Esophagus squamous epithelium (tissue), 5 donors: ENCODE measurements at places on chromosomes 2 and 18.

DNA sequence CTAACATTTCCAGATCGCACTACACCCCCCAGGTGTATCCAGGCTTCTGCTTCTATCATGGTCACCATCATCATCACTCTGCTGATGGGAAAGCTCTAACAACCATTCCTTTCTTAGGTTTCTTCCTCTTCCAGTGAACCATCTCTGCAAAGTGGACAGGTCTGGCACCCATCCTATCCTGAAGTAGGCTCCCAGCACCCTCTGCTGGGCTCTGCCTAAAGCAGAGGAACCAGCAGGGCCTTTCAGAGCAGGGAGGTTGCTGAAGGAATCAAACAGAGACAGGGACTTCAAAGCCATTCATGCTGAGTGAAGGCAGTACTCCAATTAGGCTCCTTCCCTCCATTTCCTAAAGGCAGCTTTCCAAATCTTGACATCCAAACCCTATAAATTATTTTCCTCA lies 27.2 kb upstream of the SATB2 start:
- no peak for DNase-seq

DNA sequence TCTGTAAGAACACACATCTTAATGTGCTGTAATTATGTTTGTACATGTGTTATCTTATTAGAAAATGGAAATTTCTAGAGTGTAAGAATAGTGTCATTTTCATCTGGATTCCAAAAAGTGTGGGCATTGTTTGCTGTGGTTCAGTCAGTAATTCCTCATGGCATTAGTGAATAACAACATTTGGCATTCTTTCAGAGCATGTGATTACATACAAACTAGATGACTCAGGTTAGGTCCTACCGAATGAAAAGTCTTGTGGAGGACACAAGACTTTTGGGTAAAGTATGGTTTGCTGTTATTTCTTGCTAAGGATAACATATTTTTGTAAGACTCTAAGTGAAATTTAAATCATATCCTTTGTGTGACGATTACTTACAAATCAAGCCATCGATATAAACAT lies 593.1 kb upstream of the NRXN1 start:
- DNase-seq = no peak

GRCh38 chr2:17540813-17541530 lies 476 bp downstream of the VSNL1 start:
- no peak for DNase-seq

DNA sequence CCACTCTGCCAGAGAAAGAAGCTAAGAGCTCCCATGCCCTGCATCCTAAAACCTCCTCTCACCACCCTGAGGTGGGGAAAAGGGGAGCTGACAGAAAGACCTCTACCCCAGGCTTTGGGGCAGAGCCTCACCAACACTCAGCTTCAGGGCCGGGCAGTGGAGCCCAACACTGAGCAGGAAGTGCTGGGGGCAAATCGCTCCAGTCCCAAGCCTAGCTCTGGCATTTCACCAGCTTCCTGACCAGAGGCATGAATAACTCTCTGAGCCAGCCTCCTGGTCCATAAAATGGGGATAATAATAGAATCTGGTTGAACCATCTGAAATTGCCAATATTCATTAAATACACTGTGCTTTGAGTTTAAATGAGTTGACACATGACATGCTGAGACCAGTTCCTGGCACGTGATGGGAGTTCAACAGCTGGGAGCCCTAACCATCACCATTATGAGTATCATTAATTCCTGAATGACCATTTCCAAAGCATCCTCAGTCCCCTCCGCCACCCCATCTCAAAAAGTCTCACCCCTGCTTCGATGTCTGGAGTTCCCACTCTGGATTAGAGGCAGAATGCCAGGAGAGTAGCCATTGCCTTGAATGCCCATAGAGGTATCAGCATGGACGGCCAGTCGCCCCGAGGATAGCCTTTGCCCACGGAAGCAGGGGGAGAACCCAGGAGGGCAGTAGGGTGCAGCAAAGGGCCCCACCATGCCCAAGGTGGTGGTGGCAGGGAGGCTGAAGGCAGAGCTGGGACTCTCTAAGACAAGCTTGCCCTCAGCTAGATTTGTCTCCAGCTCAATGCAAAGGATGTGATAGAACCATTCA lies 153.4 kb downstream of the TNS1 start:
- DNase-seq = no peak

- DNase-seq = no peak
Measured at GRCh38 chr2:66443979-66444861, 9.3 kb downstream of the MEIS1 start.

DNA sequence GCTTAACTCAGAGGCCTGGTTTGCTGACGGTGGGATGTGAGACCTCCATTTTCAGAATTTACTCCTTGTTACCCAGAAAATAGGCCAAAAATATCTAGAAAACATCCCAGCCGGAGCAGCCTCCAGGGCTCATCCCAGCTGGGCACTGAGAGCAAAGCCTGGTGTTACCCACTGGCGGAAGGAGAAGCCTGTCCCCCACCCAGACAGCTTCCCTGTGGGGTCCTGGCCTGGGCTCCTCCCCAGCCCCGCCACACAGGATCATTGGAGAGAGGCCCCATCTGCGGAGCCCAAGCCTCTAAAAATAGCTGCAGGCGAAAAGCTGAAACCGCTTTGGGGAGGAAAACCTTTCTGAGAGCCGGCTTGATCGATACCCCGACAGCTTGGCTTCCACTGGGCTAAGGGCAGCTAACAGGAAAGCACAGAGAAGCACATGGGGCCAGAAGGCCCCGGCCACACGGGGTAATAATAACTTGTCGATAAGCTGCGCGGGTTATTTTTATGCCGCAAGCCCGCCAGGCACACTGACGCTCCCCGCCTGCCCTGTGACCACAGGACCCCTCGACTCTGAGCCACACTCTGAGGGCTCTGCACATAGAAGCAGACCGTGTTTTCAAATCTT lies 26.9 kb upstream of the FAHD2A start:
- DNase-seq = no peak

DNA sequence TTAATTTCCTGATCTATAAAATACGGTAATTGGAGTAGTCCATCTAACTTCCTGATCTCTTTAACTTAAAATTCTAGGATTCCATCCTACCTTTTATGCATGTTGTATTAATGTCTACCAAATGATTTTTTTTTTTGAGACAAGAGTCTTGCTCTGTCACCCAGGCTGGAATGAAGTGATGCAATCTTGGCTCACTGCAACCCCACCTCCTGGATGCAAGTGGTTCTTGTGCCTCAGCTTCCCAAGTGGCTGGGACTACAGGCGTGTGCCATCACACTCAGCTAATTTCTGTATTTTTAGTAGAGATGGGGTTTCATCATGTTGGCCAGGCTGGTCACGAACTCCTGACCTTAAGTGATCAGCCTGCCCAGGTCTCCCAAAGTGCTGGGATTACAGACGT lies 47.8 kb downstream of the CFAP36 start:
- no peak for DNase-seq

GRCh38 chr2:72154386-72154975 lies 6.8 kb upstream of the CYP26B1 start:
- DNase-seq = no peak

- no peak for DNase-seq
Measured at GRCh38 chr18:74252039-74252395, 39.7 kb downstream of the CYB5A start.

- DNase-seq = no peak
Measured at GRCh38 chr2:182763311-182763912, 47.4 kb downstream of the DNAJC10 start.

- DNase-seq = no peak
Measured at GRCh38 chr2:161241894-161242293, 66.3 kb upstream of the PSMD14 start.

- DNase-seq = no peak
Measured at GRCh38 chr18:11884396-11885030, 23.6 kb downstream of the MPPE1 start.

- no peak for DNase-seq
Measured at GRCh38 chr2:33607251-33607721, 8.2 kb upstream of the FAM98A start.

GRCh38 chr2:121748202-121748601 lies 7.2 kb upstream of the TSN start:
- no peak for DNase-seq

GRCh38 chr18:57579934-57580333 lies 6.6 kb downstream of the FECH start:
- DNase-seq = no peak

- no peak for DNase-seq
Measured at GRCh38 chr18:58227361-58227930, 183.4 kb downstream of the NEDD4L start.

GRCh38 chr2:184119989-184120800 lies 478.1 kb upstream of the ZNF804A start:
- DNase-seq = no peak

- DNase-seq = no peak
Measured at GRCh38 chr2:73004889-73005596, 66.5 kb downstream of the SFXN5 start.

- DNase-seq = no peak
Measured at GRCh38 chr2:113132414-113133021, 5.1 kb downstream of the IL1RN start.

DNA sequence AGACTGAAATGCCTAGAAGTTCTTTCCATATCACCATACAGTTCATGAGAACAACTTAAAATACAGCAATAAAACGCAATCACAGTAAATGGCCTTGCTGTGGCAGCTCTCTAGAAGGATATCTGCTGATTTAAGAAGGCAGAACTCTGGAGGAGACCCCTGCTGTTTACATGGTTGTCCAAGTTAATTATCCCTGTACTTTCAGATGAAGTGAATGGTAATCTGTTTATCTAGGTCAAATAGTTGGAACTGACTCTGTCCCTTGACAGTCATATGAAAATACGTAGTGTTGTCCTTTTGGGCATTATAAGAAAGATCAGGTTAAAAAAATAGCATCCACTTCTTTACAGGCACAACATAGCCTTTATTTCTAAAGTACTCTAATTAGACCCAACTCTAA lies 115.6 kb downstream of the COLEC12 start:
- DNase-seq = no peak

DNA sequence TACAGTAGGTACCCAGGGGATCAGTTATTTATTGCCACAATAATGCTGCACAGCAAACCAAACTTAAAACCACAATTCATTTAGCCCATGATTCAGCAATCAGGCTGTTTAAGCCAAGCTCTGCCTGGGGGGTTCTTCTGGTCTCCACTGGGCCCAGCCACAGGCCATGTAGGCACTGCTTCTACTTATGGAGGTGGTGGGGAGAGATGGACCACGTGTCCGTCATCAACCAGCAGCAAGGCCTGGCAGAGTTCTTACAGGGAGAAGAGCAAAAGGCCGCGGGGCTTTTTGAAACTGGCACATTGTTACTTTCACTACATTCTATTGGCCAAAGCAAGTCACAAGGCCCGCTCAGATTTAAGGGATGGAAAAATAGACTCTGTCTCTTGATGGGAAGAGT lies 76.3 kb upstream of the DAPL1 start:
- DNase-seq = no peak

DNA sequence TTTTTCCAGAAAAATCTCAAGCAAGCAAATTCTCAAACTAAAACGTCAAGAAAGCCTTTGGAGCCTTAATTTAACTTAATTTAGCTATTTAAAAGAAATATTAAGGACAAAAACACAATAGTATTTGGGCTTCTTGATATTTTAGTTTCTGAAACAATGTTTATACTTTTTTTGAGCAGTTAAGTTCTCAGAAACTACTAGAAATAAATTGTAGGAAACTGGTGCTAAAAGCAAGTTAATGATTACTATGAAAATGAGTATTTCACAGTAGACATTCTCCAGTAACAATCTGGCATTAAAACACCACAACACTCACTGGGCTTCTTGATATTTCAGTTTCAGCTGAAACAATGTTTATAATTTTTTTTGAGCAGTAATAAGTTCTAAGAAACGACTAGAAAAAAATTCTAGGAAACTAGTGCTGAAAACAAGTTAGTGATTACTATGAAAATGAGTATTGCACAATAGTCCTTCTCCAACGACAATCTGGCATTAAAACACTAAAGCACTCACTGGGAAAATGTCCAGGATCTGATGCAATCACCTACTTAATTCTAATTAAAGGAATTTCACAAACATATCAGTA lies 45.1 kb downstream of the TRAK2 start:
- DNase-seq = no peak

DNA sequence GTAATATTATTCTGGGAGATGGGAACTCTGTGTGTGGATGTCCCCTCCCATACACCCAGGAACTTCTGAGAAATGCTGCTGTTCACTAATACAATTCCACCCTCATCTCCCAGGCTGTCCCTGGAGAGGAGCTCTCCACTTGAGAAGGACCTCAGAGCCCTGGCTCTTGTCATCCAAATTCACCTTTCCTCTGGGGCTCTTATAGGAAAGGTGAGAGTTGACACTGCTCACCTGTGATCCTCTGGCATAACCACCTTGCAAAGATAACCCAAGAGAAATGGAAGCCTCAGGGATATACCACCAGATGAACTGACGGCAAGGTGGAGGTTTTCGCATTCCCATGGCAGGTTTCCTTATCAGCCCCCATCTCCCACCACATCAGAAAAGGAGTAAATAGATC lies 52.0 kb downstream of the IL1RL2 start:
- DNase-seq = no peak

DNA sequence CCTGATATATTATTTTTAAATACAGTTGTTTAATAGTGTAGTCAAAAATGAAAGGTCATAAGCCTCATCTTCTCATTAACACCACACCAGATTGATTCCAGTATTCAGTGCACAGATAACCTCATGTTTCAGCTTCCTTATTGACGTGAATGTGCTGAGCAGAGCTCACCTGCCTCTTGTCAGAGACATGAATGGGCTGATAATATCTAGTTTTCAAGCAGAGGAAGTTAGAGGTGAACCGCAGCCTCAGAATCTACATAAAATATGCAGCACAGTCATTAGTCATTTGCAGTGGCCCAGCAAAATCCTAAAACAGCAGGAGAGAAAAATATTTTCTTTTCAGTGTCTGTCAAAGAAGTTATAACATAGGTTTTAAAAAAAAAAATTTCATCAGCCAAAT lies 216.2 kb downstream of the GBX2 start:
- DNase-seq = no peak

GRCh38 chr2:115733190-115733775 lies 1290.8 kb downstream of the DPP10 start:
- DNase-seq = no peak

GRCh38 chr2:113770929-113771328 lies 14.5 kb upstream of the SLC35F5 start:
- DNase-seq = no peak

- no peak for DNase-seq
Measured at GRCh38 chr18:34222307-34223163, 2.2 kb downstream of the NOL4 start.

DNA sequence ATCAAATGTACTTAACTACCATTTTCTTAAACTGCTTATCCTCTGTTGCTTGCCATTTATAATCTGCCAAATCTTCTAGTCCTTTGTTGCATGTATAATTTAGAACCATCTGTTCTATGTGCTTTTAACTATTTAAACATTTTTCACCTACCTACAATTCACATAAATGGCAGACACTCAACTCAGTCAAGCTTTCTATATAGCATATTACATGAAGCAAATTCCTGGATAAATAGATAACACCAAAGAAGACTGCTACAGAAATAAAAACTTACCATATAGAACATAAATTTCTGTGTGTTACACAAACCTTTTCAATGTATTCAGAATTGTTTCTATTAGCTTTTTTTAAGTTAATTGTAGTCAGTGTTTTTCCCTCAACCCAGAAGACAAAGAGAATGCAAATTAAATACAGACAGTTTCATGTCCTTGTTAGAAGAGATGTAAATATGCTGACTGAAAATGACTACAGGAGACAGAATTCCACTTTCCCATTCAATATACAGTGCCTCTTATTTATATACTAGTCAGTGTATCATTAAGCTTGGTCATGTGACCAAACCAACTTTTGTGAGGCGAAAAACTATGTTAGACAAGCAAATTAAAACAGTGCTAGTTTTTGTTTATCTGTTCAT lies 2.6 kb downstream of the BAZ2B start:
- no peak for DNase-seq

GRCh38 chr2:129777146-129777545 lies 202.3 kb upstream of the RAB6C start:
- no peak for DNase-seq

- no peak for DNase-seq
Measured at GRCh38 chr18:55777666-55778304, 189.8 kb upstream of the TCF4 start.
